ENCODE measurements at places on chromosomes 16 and 17. TPM values are rescaled to one million over a fixed set of nuclear protein-coding genes. Genes with fewer than 3 reads are reported as not detected.

DNA sequence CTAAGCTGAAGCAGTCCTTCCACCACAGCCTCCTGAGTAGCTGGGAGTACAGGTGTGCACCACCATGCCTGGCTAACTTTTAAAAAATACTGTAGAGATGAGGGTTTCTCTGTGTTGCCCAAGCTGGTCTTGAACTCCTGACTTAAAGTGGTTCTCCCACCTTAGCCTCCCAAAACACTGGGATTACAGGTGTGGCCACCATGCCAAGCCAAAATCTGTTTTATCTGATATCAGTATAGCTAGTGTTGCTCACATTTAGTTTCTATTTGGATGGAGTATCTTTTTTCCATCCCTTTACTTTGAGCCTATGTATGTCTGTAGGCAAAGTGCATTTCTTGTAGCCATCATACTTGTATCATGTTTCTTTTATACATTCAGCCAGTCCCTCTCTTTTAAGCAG is 82.1 kb downstream of the BCAS3 start:
- DNase-seq: no peak

DNA sequence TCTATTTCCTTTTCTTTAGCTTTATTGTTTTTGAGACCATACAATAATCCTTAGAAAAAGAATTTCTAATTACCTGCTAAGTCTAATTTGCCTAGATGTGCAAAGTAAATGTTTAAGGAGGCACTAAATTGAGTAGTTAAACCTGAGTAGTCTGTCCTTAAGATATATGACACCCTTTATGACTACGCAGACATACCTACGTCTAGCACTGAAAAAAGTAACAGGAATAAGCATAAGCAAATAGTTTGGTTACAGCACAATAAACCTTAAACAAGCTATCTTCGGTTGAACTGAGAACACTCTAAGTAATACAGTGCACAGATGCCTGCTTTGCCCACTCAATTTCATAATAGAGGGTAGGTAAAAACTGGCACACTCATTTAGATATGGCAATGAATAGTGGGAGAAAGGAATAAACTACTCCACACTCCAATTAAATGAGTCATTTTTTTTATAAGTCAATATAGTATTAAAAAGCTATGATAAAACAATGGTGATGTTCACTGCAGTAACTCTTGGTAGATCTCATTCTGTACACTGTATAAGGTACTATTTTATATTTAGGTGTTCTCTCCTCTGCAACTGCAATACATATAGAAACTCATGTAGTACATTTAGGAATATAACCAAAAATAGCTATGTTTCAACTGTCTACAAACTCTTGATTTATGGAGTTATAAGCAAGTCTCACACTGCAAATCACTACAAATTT is 19.7 kb upstream of the INTS2 start:
- DNase-seq: no peak

DNA sequence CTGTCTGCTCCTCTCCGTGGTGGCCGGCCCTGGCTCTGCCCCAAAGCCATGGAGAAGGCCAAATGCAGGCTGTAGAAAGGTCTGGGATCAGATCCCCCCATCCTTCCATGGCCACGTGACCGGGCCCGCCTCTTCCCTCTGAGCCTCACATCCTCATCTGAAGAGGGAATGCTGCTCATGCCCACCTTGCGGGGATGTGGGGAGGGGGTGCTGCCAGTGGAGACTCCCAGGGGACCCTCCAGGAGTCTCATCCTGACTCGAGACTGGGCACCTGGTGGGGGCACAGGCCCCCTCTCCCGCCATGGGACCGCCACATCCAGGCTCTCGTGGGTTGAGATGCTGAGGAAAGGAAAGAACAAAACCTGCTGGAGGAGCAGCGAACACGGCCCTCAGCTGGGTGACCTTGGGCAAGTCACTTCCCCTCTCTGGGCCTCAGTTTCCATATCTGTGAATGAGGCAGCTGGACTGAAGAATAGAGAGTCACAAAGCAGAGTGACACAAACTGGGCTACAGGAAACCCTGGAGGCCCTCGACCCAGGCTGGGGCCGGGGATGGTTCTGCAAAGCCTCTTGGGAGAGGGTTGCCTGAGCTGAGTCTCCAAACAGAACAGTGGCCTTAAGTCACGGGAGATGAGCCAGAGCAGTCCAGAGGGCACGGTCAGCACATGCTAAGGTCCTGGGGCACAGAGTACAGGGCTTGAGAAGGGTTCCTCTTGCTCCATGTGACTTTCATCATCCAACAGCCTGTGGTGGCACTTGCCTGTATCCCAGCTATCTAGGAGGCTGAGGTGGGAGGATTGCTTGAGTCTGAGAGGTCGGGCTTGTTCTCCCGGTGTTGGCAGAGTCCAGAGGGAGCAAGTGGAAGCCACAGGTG is 30.1 kb downstream of the SOCS1 start:
- no peak for DNase-seq

DNA sequence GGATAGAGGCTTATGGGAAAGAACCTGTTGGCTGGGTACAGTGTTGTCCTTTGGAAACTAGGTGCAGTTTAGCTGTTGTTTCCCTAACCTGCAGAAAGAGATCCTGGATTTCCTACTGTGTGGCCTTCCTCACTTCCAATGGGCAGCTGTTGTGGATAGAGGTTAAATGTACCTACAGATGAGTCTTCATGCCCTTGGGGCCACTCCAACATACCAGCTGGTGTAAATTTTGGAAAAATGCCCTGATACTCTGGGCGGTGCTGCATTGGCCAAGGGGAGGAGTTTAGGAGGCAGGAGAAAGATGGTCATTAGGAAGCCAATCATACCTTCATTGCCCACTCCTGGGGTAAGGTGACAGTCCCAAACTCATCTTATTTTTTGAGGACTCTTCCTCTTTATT is 70.2 kb downstream of the SNX11 start:
- DNase-seq: no peak

GRCh38 chr16:87342978-87343752 is 26.0 kb upstream of the C16orf95 start:
- DNase-seq: no peak

GRCh38 chr16:75445298-75445697 is 12.0 kb upstream of the CFDP1 start:
- DNase-seq: no peak

GRCh38 chr17:49762151-49762941 is 1.6 kb downstream of the FAM117A start:
- DNase-seq: no peak

The SLC5A2 gene
- total RNA-seq: not detected

The CMTM3 gene
- total RNA-seq: 35.6 TPM

DNA sequence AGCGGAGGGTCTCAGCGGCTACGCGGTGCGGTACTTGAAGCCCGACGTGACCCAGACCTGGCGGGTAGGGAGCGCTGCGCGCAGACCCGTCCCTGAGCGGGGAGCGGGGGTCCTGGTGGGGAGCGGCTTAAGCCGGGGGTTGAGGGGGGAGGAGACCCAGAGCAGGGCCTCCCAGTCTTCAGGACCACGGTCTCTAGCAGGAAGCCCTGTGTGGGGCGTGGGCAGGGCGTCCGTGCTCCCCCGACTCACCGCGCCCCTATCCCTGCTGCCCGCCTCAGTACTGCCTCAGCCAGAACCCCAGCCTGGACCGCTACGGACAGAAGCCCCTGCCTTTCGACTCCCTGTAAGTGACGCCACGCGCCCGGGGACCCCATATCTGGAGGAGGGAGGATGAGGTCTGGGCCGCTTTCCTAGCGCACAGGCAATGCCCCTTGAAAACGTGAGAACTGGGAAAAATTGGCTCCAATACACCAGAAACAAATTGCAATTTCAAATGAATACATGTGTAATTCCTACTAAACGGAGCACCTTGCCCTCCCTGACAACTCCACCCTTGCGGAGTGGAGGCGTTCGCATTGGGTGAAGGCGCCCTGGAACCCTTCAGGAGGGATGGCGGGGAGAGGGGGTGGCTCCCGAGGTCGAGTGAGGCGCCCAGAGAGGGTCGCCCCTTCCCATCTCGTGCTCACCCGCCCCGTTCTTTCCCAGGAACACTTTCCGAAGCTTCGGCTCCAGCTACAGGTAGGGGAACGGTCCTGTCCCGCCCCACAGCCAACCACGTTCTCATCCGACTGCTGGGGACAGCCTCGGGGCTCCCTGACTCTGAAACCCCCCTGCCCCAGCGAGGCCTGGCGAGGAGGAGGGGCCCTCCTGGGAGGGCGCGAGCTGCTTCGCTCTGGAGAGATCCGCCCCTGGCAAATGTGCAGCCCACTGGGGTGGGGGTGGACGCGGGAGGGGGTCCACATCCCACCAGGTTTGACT is 14.6 kb upstream of the CNGB1 start:
- DNase-seq: no peak

- no peak for DNase-seq
Observed at GRCh38 chr16:49921106-49921505, 65.2 kb upstream of the ZNF423 start.

DNA sequence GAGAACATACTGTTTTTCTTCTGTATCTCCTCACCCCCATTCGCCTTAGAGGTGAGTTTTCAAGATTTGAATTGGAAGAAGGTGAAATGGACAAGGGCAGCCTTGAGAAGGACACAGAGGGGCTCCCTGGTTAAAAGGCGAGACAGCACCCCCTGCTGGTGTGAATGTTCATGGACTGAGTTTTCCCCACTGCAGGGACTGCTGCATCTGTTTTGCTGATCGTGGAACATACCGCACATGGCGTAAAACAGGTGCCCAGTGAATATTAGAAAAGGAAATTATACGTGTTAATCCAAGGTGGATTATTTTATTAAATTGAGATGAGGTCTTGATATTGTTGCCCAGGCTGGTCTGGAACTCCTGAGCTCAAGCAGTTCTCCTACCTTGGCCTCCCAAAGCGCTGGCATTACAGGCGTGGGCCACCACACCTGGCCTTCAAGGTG is 54.5 kb downstream of the NDE1 start:
- DNase-seq: peak; percentile 74

GRCh38 chr16:2458887-2459646 is 842 bp upstream of the TEDC2 start:
- DNase-seq: no peak

DNA sequence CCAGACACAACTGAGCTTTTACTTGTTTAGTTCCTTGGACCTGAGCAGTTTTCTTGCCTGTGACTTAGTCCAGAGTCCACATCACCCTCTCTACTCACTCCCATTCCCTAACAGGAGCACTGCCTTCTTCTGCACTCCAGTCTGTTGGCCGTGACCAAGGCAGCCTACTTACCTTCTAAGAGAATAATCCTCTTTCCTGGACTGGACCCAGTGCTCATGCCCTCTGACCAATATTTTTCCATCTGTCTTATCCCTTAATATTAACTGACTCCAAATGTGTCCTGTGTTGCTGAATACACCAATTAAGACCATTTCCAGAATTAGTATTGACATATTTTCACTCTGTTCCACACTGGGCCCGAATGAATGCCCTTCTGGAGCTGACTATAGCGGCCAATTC is 681.0 kb upstream of the KIF2B start:
- no peak for DNase-seq

GRCh38 chr16:73711406-73712080 is 585.1 kb upstream of the PSMD7 start:
- DNase-seq: no peak

The PMP22 gene
- 56.1 TPM for total RNA-seq

DNA sequence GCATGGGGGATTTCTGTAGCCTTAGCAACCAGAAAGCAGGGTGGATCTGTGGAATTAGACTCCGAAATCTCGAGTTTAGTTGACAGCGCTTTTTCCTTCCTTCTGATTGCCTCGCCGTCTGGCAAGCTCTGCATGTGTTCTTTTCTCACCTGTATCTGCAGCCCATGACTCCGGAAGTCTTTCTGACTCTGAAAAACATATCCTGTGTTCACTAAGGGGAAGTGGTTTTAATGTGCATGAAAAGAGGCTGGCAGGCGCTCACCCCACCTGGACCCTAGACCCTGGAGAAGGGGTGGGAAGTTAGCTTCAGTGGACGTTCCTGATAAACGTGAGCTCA is 158.5 kb downstream of the RPTOR start:
- no peak for DNase-seq

The RHBDL1 gene
- total RNA-seq: 2.3 TPM

The TBX21 gene
- not detected for total RNA-seq

DNA sequence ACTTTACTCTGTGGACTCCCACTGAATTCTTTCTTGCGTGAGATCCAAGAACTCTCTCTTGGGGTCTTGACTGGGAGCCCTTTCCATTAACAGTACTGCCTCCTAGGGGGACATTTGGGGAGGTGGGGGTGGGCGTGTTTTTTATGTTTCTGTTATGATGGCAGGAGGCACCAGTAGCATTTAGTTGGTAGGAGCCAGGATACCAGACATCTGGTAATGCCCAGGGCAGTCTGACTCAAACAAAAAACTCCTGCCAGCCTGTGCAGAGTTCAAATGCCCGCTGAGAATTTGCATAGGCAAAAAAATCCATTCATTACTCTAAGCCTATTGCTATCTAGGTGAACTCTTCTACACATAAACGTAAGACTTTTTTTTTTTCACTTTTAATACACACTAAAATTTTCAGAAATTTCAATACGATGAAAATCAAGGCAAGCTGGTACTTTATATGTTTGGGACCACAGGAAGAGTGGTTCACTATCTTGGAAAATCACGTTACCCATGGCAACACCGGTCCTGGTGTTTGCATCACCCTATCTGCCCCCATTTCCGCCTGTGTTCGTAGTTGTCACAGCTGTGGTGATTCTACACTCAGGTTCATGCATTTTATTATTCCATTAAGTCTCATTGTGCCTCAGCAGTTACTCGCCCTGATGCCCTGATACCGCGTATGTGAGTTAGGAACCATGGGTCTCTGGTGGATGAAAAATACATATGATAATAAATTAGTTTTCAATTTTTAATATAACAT is 121.1 kb upstream of the XYLT1 start:
- no peak for DNase-seq

GRCh38 chr17:48626245-48627117 is at the start of gene HOXB9:
HOXB9 (minus strand) TSS chr17:48626358; CDS start chr17:48626269, 89 bp downstream.
- peak; percentile 81 for DNase-seq

- DNase-seq: peak; percentile 12
Observed at GRCh38 chr17:56186222-56186786, 33.0 kb downstream of the ANKFN1 start.

The NXPH3 gene
- not detected for total RNA-seq

DNA sequence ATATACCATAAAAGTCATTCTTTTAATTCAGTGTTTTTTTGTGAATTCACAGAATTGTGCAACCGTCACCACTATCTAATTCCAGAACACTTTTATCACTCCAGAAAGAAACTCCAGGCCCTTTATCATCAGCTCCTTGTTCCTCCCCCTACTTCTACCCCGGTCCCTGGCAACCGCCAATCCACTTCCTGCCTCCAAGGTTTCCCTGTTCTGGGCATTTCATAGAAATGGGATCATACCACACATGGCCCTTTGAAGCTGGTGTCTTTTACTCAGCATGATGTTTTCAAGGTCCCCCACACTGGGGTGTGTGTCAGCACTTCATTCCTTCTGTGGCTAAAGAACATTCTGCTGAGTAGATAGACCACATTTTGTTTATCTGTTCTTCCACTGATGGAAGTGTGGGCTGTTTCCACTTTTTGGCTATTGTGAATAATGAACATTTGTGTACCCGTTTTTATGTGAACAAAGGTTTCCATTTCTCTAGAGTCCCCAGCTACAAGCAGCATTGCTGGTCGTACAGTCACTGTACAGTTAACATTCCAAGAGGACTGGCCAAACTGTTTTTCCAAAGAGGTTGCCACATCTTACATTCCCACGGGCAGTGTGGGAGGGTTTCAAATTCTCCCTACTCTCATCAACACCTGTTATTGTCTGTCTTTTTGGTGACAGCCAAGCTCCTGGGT is 75.8 kb upstream of the ZNF469 start:
- no peak for DNase-seq

GRCh38 chr16:15490123-15490711 is 55.8 kb downstream of the BMERB1 start:
- DNase-seq: no peak

The FSCN2 gene
- 0.46 TPM for total RNA-seq

GRCh38 chr16:12152740-12153139 is 176.2 kb downstream of the SNX29 start:
- no peak for DNase-seq
